ENCODE measurements at places on chromosomes 4 and X. TPM values are rescaled to one million over a fixed set of nuclear protein-coding genes. Genes with fewer than 3 reads are reported as not detected.

DNA sequence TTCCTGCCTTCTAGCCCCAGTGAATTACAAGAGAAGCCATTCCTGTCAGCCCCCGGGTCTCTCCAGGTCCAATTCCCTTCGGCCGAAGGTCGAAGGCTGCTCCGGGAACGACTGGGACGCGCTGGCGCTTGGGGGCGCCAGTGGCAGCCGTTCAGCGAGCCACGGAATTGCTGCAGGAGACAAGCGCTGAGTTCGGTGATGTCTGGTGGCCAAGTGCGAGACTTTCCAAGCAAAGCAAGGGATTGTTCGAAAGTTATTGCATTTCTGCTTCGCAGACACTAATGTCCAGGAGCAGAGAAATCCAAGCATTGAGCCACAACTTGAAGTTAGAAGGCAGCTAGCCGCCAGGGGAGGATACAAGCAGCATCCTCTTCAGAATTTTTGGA is 1.1 kb upstream of the DKK2 start:
- peak; percentile 6 for DNase-seq

- DNase-seq, result peak; percentile 60
Observed at GRCh38 chrX:53088136-53088974, 5.6 kb upstream of the KANTR start.

GRCh38 chrX:16687514-16687913 is 25.0 kb downstream of the CTPS2 start:
- DNase-seq, result no peak

DNA sequence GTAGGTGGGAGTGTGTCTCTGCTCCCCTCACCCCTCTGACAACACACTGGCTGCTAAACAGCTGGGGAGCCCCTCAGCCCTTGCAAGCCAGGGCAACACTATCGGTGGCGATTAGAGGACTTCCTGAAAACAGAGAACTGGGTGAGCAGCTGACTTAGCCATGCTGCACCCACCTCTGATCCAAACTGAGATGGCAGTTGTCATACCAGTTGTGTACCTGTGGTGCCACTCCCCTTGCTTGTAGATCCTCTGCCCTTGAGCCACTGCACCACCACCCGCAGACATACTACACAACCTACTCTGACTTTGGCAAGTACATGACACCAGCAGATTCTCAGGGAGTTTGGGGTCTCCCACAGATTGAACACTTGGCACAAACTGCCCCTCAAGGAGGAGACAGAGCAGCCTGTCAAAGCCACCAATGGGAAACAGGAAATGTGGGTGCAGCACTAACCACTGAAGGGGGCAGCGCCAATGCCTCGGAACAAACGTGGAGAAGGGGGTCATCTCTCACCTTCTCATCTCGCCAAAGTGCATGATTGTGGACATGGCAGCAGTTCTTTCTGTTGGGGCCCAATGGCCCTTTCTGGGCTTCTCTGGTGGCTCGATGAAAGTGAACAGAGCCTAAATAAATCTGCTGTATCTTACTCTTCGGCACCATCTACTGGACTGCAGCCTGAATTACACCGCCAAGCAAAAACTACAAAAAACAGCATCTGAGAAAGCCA is 119.8 kb downstream of the NEK1 start:
- no peak for DNase-seq

GRCh38 chrX:85499400-85499799 is 119.9 kb upstream of the POF1B start:
- no peak for DNase-seq

DNA sequence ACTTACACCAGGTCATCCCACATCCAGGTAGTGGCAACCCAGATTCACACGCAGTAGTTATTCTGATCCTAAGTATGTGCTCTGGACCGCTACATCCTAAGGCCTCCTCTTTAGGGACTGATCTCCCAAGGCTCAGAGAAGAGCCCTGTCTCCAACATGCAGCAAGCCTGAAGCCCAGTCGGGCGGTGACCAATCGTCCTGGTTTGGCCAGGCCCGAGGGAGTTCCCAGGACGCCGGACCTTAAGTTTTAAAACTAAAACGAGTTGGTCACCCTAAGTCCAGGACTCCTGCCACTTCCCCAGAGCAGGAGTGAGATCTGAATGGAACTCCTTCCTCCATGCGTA is 385 bp downstream of the LYAR start:
- DNase-seq, result no peak

GRCh38 chr4:94732358-94732698 is 25.4 kb upstream of the BMPR1B start:
- DNase-seq, result no peak

- no peak for DNase-seq
Observed at GRCh38 chr4:16809064-16809463, 89.4 kb downstream of the LDB2 start.

DNA sequence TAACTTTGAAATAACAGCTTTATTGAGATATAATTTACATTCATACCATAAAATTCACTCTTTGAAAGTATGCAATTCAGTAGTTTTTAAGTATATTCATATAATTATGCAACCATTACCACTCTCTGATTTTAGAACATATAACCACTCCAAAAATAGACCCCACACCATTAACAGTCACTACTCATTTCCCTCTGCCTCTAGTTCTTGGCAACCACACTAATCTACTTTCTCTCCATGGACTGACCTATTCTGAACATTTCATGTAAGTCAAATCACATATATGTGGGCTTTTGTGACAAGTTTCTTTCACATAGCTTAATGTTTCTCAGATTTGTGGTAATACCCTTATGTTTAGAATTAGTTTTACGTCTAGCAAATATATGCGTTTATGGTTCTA is 19.5 kb upstream of the GLRA3 start:
- no peak for DNase-seq

- DNase-seq, result no peak
Observed at GRCh38 chr4:99061048-99061700, 27.4 kb downstream of the ADH5 start.

Gene EGF
- total RNA-seq, result 1.7 TPM

Gene CXCL9
- not detected for total RNA-seq

Gene PRSS48
- not detected for total RNA-seq

Gene UGT2B11
- total RNA-seq, result not detected

Gene TREX2
- total RNA-seq, result not detected

Gene ZC4H2
- total RNA-seq, result 12.9 TPM

Gene PGAM4
- not detected for total RNA-seq

All from occipital lobe (tissue), 3 donors.